Fibroblast of skin of scalp (primary cell): ENCODE measurements at places on chromosomes 2 and 18.

DNA sequence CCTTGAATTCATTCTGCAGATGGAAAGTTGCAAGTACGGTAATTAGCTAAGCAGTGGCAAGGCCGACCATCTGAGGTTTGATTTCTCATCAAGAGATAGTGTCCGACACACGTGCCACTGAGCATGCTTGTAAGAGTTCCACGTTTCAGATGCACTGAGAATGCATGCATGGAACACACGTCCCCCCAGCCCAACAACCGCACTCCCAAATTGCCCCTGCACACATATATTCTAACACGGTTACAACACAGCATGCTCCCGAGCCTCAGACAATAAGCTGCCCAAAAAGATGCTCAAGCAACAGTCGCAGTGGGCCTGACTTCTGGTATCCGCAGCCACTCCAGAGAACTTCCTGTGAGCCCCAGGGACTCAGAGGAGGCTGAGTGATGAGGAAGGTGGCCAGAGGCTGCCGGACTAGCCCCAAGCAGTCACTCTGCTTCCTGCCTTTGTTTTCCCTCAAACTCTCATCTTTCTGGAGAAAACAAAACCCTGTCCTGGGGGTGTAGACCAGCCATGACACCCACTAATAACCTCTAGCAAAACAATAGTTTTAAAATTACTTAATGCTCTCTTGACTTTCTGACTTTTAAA lies 204.0 kb downstream of the TGIF1 start:
- no peak for DNase-seq

DNA sequence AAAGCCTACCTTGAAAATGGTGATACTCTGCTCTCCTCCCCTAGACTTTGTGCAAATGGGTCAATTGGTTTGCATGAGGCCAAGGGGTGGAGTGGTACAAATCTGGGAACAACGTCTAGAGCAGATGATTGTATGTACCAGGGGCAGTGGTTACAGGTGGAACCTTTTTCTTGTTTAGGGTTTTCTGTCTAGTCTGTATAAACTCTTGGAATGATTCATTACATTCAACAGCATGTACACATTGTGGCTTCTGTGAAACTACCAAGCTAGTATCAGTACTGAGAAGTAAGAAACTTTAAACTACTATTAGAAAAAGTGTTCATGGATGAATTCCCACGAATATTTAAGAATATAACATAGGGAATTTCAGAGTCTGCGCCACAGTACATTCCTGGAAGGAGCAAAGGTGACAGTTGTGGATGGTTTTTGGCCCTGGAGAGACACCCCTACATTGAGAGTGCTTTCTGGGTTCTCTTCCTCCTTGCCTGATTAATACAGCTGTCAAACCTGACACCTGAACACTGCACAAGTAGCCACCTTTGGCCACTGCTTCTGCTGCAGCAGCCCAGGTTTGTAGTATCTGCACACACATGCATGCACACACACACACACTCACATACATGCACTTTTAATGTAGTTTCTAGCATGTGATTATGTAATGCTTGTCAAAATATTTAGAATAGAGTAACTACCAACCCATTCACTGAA lies 30.0 kb downstream of the CFAP221 start:
- no peak for DNase-seq

DNA sequence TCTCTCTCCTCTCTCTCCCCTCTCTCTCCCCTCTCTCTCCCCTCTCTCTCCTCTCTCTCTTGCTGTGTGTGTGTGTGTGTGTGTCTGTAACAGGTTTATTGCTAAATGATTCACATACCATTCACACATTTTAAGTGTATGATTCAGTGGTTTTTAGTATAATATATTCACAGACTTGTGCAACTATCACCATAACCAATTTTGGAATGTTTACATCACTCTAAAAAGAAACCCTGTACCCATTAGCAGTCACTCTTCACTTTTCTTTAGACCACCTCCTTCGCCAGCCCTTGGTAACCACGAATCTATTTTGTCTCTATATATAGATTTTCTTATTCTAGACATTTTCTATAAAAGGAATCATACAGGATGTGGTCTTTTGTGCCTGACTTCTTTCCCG lies 11.4 kb downstream of the THNSL2 start:
- DNase-seq: peak; percentile 86

DNA sequence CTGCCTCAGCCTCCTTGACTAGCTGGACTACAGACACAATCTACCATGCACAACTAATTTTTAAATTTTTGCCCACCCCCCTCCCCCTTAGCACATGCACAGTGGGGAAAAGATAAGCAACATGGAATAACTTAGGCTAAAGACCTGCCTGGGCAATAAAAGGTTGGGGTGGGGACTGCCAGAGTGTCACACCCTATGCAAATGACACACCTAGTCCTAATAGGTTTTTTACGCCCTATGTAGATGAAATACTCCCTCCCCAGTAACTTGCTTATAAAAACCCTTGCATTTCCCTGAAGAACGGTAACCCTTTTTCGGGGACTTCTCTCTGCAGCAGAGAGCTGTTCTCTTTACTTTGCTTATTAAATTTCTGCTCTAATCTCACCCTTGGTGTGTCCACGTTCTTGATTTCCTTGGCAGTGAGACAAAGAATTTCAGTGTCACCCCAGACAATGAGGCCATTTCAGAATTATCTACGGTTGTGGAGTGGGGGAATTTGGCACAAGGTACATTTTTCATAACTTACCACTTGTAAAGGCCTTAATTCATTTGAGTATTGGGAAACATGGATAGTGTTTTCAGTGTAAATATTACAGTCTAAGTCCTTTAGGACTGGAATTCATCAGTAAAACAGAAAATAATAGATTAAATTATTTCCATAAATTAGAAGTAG lies 109.2 kb downstream of the NOL4 start:
- DNase-seq: no peak

- DNase-seq: no peak
These were observed 4.6 kb upstream of the FMNL2 start for GRCh38 chr2:152330235-152330866.

- DNase-seq: no peak
These were observed 131.9 kb downstream of the SOX11 start for GRCh38 chr2:5824126-5824525.

DNA sequence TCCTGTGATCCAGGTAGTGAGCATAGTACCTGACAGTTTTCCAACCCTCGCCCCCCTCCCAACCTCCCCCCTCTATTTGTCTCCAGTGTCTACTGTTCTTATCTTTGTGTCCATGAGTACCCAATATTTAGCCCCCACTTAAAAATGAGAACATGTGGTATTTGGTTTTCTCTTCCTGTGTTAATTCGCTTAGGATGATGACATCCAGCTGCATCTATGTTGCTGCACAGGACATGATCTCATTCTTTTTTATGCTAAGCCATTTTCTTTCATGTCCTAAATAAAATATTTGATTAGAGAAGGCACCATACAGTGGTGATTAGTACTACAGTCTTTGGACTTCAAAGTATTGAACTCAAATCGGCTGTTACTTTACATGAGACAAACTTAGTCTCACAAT lies 1087.9 kb downstream of the CBLN2 start:
- DNase-seq: no peak

DNA sequence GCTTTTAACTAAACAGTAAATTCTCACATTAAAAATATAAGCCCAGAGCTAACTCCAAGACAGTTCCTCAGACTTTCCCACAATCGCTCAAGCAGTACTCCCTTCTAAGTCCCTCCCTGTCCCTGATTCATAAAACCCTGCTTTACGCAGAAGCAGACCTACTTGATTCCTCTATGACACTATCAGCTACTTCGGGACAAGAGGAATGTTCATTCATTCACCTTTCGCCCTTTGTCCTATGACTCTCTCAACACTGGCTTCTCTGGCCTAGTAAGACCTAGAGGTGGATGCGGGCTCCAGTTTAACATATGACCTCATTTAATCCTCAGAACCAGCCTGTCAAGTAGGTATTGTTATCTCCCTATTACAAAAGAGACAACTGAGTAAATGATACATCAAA lies 10.2 kb downstream of the LPIN2 start:
- no peak for DNase-seq

DNA sequence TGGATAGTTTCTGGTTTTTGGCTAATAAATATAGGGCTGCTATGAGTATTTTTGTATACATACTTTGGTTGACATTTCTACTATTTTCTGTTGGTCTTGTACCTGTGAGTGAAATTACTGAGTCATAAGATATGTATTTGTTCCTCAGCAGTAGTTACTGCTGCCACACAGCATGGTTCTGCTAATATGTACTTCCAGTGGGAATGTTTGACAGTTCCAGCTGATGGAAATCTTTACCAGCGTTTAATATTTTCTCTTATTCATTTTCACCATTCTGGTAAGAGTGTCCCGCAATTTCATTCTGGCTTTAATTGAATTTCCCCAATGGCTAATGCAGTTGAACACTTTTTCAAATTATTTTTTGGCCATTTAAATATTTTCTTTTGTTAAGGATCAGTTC lies 57.9 kb upstream of the IL1R1 start:
- DNase-seq: no peak

DNA sequence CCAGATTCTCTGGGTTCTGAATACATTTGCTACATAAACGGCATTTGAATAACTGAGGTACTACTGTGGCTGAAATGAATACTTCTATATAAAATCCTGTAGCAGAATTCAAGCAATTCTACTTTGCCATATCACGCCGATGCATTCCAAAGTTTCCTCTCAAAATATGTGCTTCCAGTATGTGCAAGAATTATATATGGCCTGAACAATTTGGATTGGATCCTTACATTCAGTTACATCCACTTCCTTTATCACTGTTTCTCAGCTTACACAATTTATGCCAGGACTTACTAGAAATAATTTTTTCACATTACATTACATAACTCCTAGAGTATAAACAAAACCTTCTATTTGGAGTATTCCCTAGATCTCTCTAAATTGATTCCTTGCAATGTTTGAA lies 46.3 kb upstream of the STAT4 start:
- DNase-seq: peak; percentile 55

GRCh38 chr2:11867926-11868325 lies 121.5 kb downstream of the LPIN1 start:
- DNase-seq: no peak

DNA sequence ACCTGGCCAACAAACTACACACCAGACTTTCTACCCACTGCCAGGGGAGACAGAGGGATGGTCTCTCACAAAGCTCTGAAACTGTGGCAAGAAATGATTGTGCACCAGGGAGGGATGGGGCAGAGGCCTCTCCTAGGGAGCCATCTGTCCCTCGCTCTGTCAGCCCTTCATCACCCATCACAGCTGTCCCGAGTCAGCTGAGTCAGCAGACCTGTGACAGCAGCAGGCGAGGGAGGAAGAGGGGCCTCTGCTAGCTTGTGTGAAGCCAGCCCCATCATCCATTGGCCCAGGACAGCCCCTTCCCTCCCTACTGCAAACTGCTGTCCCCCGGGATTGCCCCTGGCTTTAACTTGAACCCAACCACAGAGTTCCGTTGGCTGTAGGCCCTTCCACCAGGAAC lies 5.0 kb downstream of the SH2D6 start:
- no peak for DNase-seq

- peak; percentile 10 for DNase-seq
These were observed 55.7 kb downstream of the DNMT3A start for GRCh38 chr2:25286025-25286400.

GRCh38 chr2:71619230-71619741 lies 165.9 kb downstream of the DYSF start:
- DNase-seq: no peak

GRCh38 chr2:158102446-158102845 lies 770 bp downstream of the UPP2 start:
- no peak for DNase-seq

DNA sequence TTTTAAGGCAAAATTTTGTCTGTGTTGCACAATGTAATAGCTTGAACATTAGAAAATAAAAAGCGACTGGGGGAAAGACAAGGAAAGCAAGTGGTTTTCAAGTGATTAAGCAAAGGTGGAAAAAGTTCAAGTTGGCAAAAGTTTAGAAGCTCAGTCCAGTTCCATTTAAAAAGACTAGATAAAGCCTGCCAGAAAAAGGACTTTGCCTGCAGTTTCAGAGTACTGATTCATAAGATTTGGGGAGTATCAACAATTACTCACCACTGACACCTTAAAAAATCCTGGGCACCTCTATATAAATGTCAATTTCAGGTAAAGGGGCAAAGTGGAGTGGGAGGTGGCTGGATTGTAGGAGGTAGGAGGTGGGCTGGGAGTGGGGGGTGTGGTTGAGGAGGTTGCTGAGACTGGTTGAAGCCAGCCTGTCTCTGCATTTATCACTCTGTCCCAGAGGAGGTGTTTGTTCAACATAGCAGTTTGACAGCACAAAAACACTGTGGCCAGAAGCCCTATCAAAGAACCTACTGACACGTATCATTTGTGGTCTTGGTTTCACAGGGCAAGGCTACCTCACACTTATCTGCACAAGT lies 14.6 kb downstream of the ZEB2 start:
- no peak for DNase-seq

- peak; percentile 73 for DNase-seq
These were observed 36.8 kb upstream of the NCOA1 start for GRCh38 chr2:24454294-24454693.

DNA sequence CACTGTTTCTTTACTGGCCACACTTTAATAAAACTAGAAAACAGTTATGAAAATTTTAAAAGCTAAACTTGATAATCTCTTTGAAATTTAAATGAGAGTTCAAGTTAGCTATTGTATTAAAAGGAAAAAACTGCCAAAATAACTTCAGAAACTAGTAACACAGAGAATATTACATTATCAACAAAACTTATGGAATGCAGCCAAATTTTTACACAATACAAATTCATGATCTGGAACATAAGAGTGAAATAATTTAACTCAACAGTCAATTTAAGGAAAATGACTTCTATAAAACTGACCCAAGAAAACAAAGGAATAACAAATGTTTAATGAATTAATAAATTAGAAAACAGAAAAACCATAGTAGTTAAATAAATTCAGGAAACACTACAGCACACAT lies 65.0 kb downstream of the TCF4 start:
- DNase-seq: no peak

DNA sequence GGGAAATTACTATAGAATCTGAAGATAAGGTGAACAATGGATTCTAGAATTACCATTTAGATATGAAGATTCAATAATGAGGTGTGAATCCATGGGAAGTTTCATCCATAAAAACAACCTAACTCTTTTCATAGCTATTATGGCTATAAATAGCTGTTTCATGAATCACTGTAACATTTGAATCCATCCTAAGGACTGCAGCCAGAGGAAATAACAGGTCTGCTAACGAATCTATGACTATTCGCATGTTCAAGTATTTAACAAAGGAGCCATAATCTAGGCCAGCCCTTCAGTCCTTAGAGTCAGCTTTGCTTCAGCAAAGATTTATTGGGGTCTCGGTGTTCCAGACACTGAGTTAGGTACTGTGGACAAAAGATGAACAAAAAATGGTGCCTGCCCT lies 87.1 kb downstream of the MYOM1 start:
- no peak for DNase-seq

DNA sequence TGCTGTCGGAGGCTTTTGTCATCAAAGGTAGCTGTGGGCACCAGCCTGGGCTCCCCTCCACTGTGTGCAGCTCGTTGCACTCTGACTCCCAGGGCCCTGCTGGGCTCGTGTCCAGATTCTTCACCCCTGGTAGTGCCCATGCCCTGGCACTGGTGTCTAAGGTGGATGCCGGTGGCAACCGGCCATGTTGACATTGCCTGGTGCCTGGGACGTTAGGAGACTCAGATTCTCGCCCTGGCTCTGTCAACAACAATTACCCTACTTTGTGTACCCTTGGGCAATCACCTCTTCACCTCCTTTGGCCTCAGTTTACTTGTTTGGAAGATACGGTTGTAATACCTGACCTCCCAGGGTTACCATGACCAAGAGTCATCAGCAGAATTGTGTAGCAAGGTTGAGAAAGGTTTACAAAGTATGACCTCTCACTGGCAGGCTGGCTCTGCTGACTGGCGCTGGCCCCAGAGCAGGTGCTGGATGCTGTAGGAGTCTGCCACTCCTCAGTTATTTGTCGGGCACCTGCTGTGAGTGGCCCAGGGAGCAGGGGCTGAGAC lies 41.5 kb upstream of the MCFD2 start:
- DNase-seq: no peak

GRCh38 chr18:77073336-77074093 lies 59.1 kb downstream of the MBP start:
- DNase-seq: no peak
